ENCODE measurements at places on chromosomes 6 and 20.

DNA sequence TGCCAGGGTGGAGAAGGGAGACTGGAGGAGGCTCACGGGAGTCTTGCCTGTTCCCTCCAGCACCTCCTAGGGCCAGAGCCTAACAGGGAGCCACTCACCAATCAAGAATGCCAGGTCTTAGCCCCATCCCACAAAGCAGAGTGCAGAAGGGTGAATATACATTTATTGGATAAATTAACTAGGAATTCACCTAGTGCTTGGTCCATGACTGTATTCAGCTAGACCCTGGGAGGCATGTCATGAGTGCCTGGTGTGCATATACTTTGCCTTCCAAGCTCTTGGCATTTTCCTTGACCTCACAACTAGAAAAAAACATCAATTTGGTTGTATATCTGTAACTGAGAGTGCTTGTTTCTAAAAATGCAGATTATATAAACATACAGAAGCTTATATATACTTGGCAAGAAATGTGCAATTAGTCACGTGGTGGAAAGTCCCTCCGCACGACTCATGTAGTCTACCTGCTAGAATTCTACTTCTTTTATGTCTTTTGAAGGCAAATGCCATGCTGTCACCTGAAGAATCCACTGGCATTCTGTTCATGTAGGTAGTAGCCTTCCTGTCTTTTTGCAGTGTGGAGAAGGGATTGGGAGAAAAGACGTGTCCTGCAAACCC is 991.0 kb downstream of the KIF16B start:
- no peak for DNase-seq

DNA sequence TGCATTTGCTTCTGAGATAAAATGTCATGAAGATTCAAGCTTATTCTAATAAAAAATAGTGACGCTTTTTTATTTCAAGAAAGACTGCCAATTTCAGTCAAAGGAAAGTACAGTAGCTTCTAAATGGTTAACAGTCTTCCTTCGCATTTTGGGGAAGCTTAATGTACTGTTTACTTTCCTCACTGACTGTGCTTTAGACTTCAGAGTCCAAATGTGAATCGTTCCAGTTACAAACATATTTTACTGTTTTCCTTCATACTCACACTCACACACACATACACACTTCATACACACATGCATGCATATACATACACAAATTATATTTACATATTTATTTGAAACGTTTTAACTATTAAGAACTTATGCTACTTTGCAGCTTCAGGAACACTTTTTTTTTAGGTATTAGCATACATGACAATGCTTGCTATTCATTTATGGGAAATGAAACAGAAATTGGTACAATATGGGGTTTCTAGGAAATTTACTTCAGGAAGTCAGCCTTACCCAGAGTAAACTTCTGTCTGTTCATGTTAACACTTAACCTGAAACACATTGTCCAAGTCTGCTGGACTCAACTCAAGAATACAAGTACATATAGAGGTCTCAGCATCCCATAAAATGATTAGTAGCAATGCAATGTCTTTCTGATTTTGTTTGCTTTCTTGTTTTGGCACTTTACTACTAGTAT is 145.4 kb downstream of the RPS12 start:
- DNase-seq = no peak

- DNase-seq = no peak
Measured at GRCh38 chr20:59829786-59830664, 103.4 kb downstream of the SYCP2 start.

- DNase-seq = no peak
Measured at GRCh38 chr6:108752733-108753590, 95.3 kb upstream of the ARMC2 start.

GRCh38 chr20:44495257-44495656 is 19.6 kb downstream of the TTPAL start:
- no peak for DNase-seq

DNA sequence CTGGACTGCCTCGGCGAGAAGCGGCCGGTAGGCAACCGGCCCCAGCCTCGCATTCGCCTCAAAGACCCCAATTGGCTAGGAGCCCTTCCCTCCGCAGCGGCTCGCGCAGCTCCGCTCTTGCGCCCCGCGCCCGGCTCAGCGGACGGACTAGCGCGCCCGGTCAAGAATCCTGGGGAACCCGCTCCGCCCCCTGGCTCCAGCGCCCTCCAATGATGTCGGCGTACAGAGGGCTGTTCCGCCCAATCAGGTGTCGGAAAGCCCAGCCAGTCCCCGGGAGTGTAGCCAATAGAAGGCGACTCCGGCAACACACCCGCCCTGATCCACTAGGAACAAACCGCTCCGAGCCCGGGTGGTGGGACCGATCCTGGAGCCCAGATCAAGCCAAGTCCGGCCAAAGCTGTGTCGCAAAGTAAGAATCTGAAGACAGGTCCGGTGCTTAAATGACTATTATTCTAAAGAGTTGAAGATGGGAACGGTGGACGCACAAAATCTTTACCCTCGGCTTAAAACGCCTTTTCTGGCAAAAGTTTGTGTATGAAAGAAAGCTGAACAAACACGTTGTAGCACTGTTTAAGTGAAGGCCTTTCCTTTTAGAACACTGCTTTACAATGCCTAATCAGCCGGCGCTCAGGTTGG is 132.2 kb downstream of the OGFRL1 start:
- DNase-seq = peak; percentile 32

DNA sequence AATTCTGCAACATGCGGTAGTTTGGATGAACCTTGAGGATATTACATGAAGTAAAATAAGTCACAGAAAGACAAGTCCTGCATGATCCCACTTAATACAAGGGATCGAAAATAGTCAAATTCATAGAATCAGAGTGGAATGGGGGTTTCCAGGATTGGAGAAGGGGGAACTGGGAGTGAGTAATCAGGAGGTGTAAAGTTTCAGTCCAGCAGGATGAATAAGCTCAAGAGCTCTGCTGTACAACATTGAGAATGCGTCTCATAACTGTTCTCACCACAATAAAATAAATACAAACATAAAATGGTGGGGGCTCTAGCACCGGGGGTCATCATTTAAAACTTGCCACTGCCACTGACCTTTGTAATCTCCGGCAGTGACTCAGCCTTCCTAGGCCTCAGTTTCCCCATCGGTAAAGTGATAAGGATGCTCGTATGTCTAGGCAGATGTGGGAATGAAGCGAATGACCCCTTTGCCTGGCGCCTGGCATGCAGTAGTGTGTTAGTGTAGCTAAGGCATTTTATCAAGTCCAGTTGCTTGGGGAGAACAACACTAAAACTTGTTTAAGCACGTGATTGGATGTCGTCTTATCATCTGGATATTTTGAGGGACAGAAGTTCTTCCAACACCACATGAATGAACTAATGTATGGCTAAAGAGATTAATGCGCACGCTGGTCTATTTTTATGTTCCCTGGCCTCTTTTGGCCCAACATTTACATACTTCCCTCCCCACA is 421.1 kb downstream of the QKI start:
- no peak for DNase-seq

GRCh38 chr20:32965115-32965514 is 39.1 kb downstream of the SUN5 start:
- peak; percentile 7 for DNase-seq

DNA sequence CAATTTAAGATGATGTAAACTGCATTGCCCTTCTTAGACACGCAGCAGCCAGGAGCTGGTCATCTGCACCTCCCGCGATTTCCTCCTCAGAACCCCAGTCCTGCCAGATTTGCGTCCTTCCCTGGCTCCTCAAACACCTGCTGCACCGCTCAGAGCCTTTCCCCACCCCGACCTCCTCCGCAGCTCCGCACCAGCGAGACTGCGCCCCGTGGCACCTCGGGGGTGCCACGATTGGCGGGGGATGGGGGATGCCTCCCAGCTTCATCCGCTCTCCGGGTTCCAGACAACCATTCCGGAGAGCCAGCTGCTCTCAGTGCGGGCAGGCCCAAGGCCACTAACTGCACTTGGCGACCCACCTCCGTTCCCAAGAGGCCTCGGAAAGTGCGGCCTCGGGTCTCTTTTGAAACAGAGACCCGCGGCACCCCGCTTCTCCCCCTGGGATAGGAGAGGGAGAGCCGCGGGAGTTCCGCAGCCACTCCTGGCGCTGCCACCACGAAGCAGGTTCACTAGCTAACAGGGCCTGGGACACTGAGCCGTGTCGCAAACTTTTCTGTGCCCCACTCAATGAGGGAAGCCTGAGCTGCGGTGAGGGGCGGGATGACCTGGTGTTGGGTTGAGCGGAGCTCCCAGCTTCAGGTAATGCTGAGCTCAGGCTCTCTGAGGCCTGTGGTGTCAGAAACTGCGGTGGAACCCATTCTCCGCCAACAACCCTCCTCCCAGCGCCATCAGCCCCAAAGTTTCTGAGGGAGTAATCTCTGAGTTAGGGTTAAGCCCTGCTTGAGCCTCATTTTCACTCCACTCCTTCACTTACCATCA is 7.3 kb upstream of the TFAP2A start:
- DNase-seq = no peak

GRCh38 chr6:53294095-53294494 is 54.7 kb downstream of the ELOVL5 start:
- peak; percentile 22 for DNase-seq

DNA sequence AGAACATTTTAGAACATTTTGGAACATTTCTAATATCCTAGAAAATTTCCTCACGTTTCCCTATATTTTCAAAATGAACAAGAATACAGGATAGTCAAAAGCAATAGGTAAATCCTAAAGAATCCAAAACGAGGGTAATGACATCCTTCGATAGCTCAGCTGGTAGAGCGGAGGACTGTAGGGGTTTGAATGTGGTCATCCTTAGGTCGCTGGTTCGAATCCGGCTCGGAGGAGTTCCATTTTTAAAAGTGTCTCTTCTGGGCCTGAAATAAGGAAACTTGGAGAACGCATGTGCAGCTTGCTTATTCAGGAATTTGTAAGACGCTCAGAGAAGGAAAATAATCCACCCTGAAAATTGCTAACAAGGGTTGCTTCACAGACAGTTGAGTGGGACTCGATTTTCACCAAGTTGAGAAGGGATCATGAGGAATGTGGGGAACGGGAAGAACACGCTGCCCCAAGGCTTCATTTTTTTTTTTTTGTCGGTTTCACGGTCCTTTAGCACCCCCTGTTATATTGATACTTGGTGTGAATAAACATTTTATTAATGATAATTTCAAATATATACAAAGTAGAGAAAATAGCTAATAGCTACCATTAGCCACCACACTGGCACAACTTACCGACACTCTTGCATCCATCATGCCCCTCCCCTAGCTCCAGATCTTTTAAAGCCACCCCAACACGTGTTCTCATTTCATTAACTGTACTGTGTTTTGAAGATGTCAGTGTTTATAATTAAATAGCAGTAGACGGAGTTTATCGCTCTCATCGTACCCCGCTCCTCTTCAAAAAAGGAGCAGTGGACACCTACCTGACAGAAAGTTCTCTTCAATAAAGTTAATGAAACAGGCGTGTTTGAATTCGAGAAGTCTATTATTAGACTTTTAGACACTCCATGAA is 1.8 kb upstream of the ABT1 start:
- DNase-seq = no peak

DNA sequence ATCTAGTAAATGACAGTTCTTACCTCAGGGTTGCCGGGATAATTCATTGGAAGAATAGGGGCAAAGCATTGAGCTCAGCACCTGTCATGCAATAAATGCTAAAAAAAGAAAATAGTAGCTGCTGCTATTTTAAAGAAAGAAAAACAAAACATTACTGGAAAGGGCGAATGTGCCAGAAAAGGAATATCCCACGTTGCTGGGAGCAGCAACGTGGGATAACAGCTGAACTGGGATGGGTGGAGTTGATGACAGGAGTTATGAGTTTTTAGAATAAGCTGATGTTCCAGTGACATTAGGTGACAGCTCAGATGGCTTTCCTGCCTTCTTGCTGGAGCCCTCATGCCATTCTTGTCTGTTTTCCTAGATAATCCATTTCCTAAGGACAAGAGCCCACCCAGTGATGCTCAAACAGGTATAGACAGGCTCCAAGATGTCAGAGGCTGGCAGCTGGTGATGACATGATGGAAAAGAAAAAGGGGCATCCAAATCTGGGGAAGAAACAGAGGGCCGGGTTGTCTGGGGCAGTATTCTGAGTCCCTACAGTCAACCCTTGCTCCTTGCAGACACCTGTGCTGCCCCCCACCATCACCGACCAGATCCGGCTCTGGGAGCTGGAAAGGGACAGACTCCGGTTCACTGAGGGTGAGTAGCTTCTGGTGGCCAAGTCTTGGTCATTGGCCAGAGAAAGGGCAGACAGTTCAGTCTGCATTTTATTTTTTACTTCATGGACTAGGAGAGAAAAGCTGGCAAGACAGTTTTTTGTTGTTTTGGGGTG is 1.1 kb upstream of the VARS2 start:
- DNase-seq = no peak

- no peak for DNase-seq
Measured at GRCh38 chr6:39801456-39802251, 9.5 kb downstream of the DAAM2 start.

DNA sequence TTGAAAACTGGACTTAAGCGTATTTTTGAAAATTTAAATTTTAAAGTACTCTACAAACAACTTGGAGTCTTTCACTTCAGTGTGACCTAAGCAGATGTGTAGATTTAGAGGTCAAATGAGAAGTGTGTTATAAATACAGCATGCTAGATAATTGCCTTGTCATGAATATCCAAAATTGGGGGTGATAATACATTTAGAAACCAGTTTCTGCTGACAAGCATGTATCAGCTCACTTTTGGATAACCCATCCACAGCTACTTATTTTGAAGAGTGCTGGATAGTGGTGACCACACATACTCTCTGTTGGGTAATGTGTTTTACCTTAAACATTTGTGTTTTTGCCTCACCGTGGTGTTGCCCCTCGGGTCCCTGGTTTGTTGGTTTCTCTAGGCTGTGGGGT is 14.9 kb downstream of the RREB1 start:
- DNase-seq = no peak

- no peak for DNase-seq
Measured at GRCh38 chr6:63058601-63059000, 152.7 kb upstream of the FKBP1C start.

- DNase-seq = no peak
Measured at GRCh38 chr20:10557685-10558084, 116.1 kb downstream of the JAG1 start.

GRCh38 chr6:157258878-157259277 is 64.4 kb downstream of the TMEM242 start:
- no peak for DNase-seq

- DNase-seq = no peak
Measured at GRCh38 chr6:35603326-35604202, 85.2 kb downstream of the FKBP5 start.

All from memory B cell (primary cell).